MCF 10A (cell line): ENCODE measurements at places on chromosomes 7 and 10. TPM values are rescaled to one million over a fixed set of nuclear protein-coding genes. Genes with fewer than 3 reads are reported as not detected.

Gene MKI67
- total RNA-seq: 40.4 and 81.4 TPM in 2 replicates

Gene CRYGN
- not detected in 2 replicates for total RNA-seq

Gene TBXAS1
- total RNA-seq: 1.5 and 4.4 TPM in 2 replicates

Gene TRPV5
- not detected in 2 replicates for total RNA-seq

Gene LRRTM3
- not detected in 2 replicates for total RNA-seq
